ENCODE measurements at places on chromosomes 5 and 9.

- DNase-seq, result no peak
Observed at GRCh38 chr5:53357439-53357838, 123.0 kb upstream of the FST start.

- DNase-seq, result no peak
Observed at GRCh38 chr9:106816524-106816923, 46.4 kb upstream of the ZNF462 start.

DNA sequence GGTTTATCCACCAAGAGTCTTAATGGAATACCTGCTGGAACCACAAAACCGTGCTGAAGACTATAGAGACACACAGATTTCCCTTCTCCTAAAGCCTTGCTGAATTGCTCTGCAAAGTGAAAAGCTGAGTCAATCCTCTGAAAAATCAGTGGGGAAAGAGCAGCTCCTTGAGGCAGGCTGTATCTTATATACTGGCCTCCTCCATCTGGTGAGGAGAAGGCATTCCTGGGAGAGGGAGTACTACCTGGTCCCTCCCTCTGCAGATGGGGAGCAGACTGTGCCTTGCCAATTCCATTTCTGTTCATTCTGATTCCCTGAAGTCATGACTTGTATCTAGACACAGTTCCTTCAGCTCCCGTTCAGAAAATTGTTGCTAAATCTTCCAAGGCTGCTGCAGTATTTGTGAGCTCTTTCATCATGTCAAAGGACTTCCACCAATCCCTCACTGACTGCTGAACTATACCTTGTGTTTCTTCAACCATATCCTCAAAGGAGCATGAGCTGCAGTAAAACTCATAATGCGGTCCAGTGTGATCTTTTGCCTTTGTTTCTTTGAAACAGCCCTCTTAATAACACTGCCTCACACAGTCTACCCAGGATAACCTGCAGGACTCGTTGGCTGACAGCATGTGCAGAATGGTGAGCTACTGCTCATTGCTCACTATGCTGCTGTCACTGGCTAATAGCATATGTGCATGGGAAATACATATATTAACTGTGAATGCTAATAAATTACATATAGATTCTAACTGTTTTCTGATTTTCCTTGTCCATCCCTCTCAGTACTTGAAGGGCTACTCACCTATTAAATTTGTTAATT is 84.5 kb downstream of the FOXD1 start:
- no peak for DNase-seq

GRCh38 chr9:80899208-80899607 is 790.1 kb downstream of the TLE1 start:
- no peak for DNase-seq

GRCh38 chr5:101532430-101532829 is 629.3 kb upstream of the ST8SIA4 start:
- no peak for DNase-seq

DNA sequence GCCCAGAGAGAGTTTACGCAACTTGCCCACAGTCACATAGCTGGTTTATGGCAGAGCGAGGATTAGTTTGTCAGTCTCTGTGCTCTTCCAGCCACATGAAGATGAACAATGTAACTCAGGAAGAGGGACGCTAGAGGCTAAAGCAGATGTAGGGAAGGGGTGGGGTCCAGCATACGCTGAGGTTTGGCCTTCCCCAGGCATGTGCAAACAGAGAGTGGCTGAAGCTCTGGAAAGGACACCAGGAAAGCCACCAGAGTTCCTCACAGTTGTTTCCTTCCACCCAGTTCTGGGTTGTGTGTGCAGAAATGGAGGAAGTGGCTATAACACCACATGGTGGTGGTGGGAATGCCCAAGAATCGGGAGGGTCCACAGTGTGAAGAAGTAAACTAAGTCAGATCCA is 60.0 kb downstream of the SNX18 start:
- DNase-seq, result no peak

All from SK-N-MC (cell line).